Activated T-cell treated with anti-CD3 and anti-CD28 coated beads, Interleukin-2, amount 50 U/mL, for 4 hours (primary cell): ENCODE measurements at places on chromosomes 3 and 15.

GRCh38 chr3:67614195-67614594, 40.2 kb downstream of the SUCLG2 start:
- DNase-seq = no peak

DNA sequence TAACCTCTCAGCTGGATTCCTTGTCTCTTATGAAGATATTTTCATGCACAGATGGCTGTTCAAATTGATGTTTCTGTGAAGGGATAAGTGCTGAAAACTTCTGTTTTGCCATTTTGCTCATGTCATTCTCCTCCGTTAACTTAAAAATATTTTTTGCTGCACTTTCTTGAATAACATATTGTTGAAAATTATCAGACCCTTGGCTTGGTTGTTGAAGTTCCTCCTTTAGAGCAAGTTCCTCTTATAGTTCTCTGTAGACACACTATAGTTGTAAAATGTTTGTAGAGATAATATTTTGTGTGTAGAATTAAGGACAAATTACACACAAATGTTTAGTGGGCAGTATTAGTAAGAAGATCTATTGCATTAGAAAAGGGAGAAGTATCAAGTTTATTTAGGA, 300.4 kb downstream of the SV2B start:
- no peak for DNase-seq

GRCh38 chr3:98561727-98562521, 30.1 kb downstream of the GPR15 start:
- no peak for DNase-seq

- DNase-seq = peak; percentile 22
These were observed 87.8 kb downstream of the NCEH1 start for GRCh38 chr3:172622916-172623700.
